Right forelimb (tissue), 1 donor: ENCODE measurements at places on chromosomes 3 and 15.

DNA sequence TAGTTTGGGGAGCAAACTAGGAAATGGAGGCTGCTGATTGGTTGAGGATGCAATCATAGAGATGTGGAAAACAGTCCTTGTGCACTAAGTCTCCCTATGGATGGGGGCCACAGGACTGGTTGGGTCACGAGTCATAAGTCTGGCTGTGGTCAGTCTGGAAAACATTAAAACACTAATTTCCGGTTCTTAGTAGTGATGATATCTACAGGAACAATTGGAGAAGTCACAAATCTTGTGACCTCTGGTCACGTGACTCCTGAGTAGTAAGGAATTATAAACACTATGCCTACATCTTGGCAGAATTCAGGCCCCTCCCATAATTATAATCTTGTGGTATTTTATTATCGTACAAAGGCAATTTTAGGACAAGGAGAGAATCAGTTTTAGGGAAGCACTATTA, 317.3 kb upstream of the ARPP21 start:
- no peak for DNase-seq

DNA sequence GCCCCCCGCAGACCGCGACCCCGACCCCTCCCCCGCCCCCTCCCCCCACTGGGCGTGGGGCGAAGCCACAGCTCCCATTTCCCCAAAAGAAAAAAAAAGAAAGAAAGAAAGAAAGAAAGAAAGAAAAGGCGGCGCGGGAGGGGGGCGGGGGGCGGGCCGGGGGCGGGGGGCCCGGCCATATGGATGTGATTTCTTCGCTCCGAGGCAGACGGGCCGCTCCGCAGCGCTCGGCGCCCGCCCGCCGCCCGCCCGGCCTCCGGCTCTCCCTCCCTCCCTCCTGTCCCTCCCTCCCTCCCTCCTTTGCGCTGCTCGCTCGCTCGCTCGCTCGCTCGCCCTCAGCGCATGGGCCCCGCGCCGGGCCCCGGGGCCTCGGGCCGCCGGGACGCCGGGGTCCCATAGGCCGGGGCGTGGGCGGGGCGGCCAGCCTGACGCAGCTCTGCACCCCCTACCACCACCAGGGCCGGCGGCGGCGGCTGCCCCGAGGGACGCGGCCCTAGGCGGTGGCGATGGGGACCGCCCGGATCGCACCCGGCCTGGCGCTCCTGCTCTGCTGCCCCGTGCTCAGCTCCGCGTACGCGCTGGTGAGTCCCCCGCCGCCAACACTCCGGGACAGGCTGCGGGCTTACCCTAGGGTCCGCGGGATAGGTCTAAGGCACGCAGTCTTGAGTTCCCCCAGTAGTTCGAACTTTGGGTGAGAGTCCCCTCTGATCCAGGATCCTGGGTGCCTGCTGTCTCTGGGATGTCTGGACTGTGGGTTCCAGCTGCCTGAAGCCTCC, 5.7 kb downstream of the PTH1R start:
- peak; percentile 70 for DNase-seq

DNA sequence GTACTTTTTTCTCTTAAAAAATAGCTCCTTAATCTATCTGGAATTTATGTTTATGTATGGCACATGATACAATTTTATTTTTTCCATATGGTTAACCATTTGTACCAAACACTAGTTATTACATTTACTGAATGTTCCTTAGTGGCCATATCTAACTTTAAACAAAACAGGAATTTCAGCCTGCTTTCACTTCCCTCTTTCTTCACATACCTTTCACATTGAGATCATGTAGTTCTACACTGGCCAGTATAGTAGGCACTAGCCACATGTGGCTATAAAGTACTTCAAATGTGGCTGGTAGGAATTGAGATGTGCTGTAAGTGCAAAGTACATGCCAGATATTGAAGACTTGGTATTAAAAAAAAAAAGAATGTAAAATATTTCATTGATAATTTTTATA, 4.7 kb upstream of the RYK start:
- no peak for DNase-seq

- DNase-seq = no peak
Measured at GRCh38 chr3:183427196-183427875, 1.1 kb downstream of the MCF2L2 start.

- no peak for DNase-seq
Measured at GRCh38 chr15:87547470-87548181, 708.9 kb downstream of the NTRK3 start.

GRCh38 chr3:76370749-76371520, 585.6 kb upstream of the ZNF717 start:
- DNase-seq = no peak

DNA sequence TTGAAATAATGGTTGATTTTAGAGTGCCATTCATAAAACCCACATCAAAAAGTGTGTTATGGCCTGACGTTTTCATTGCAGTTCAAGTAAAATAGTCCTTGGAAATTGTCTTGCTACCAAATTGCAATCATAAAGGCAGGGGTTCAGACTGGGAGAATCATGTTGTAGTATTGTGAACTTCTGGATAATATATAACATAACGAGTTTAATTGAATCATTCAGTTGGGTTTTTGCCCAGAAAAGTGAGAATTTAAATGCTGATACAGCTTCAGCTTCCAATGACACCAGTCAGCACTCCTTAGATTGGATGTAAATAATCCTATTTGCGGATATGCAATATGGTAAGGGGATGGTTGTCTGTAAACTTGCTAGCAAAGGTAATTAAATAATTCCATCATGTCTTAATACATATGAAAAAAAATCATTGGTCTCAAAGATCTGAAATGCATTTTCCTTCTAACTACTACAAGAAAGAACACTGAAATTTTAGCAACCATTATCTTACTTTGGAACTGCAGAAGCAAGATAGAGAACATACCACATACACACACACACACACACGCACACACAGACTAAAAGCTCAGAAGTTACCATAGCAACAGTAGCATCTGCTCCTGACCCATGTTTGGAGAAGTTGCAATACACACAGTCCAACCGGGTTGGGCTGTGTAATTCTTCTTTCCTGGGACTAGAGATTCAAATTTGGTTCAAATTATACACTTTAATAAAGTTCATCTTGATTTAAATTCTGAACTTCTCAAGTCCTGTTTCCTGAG, 686.2 kb upstream of the NR2F2 start:
- no peak for DNase-seq

DNA sequence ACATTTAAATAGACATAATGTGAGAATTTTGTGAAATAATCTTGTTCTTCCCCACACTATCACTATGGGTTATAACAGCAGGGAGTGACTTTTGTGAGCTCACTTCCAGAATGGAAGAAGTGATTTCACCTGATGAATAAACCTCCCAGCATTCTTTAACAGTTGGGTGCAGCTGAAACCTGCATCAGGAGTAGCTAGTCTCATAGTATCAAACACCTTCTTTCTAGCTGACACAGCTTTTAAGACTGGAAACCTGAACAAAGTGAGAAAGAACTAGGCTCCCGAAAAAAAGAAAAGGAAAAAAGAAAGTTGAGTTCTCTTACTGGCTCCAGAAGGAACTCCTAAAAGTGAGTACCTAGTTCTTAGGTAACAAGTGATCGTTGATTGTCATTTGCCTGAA, 61.1 kb upstream of the UNC13C start:
- DNase-seq = no peak

- no peak for DNase-seq
Measured at GRCh38 chr15:64024172-64025050, 21.9 kb downstream of the DAPK2 start.

- DNase-seq = no peak
Measured at GRCh38 chr3:40939030-40939740, 260.1 kb upstream of the CTNNB1 start.

GRCh38 chr3:32238453-32239306, at the start of gene CMTM8:
Gene CMTM8 (plus strand): TSS chr3:32238680. CDS start chr3:32238973, 293 bp downstream.
- peak; percentile 70 for DNase-seq

DNA sequence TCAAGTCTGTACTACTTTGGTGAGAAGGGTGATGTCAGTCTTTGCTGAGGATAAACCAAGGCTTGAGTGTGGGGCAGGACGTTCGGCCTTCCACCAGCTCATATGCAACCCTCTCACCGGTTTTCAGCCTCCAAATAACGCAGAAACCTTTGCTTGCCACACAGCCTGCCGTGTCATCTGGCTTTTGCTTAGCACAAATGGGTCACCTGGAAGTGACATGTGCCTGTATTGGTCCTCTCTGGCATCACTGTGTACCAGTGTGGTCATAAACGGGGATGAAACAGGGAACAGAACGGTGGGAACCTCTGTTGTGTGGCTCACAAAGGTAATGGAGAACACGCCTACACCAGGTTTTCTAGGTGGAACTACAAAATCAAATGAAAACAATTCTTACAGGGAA, 7.1 kb downstream of the POMGNT2 start:
- DNase-seq = no peak

DNA sequence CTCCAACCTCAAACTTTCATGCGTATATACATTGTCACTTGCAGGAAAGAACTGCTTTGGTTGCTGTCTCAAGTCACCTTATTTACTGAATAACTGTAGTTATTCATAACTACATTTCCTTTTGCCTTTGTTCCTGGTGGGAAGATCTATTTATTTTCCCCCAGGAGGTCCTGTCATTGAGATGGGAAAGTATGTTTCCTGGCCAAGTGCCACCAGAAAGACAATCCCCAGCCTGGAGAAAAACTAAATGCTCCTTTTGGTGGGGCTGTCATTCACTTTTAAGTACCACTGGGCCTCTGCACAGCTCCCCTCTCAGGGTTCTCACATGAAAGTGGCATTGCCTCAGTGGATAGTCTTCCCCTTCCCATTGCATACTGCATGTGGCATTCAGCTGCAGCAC, 59.8 kb downstream of the LRRC3B start:
- DNase-seq = no peak
